ENCODE measurements at places on chromosomes 3 and 15.

DNA sequence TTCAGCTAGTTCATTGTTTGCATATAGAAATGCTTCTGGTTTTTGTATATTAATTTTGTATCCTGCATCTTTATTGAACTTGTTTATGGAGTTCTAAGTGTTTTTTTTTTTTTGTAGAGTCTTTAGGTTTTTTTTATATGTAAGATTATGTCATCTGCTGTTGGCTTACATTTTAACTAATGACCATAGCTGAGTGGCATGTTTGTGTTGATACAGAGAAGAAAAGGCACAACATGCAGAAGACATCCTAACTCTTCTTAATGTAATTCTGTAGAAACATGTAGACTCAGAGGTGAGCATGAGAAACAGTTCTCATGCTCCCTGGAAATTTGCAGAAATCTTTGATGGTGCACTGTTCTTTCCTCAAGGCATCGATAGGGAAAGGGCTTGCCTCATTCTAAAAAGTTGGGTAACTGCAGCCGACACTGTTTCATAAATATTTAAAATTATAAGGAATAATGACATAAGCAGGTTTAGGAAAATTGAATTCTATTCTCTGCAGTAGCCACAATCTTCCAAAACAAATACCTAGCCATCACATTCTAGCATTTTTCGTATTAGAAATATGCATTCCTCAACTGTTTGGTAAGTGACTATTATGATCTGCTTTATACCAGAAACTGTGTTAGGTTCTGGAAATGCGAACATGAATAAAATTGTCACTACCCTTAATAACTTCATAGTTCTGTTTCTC is 499.6 kb upstream of the KCNMB2 start:
- no peak for DNase-seq

DNA sequence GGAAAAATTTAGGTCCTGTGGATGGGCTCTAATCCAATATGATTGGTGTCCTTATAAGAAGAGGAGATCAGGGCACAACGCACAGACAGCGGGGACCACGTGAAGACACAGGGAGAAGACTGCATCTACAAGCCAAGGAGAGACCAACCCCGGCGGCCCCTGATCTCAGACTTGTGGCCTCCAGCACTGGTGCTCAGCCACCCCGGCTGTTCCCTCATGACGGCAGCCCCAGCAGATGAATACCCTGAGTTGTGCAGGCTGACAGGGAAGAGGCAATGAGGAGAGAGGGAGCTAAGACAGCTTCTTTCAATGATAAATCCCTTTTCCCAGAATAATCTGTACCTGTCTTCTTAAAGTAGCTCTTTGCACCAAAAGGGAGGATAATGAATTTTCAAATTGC is 33.3 kb upstream of the CGNL1 start:
- DNase-seq: no peak

DNA sequence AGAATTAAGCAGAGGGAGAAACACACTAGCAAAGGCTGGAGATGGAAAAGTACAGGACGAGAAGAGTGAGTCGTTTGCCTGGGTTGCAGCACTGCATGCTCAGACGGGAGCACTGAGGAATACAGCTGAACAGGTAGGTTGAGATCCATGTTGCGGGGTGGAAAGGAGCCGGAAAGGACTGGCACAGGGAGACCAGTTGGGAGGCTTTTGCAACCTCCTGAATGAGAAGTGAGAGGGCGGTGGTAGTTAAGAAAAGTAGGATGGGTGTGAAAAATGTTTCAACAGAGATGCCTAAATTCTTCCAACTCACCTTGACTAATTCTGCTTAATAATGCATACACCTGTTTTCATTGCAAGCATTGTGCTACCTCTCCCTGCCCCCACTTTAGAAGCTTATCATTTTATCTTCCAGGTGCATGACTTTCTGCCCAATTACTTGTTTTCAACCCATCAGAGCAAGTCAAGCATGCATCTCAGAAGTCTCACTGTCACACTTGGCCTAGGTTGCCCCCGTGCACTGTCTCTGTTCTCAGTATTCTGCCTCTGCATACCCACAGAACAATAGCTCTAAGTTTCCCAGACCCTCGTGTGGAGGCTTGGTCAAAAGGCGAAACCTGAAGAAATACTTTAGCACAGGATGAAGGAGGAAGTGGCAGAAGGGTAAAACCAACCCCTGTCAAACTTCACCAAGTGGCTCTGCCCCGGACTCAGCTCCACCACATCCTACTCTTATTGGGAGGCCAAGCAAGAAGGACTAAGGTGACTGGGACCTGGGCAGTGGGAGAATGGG is 199.3 kb upstream of the BCL6 start:
- DNase-seq: no peak

GRCh38 chr3:183583331-183584245 is 28.1 kb upstream of the KLHL6 start:
- DNase-seq: no peak

DNA sequence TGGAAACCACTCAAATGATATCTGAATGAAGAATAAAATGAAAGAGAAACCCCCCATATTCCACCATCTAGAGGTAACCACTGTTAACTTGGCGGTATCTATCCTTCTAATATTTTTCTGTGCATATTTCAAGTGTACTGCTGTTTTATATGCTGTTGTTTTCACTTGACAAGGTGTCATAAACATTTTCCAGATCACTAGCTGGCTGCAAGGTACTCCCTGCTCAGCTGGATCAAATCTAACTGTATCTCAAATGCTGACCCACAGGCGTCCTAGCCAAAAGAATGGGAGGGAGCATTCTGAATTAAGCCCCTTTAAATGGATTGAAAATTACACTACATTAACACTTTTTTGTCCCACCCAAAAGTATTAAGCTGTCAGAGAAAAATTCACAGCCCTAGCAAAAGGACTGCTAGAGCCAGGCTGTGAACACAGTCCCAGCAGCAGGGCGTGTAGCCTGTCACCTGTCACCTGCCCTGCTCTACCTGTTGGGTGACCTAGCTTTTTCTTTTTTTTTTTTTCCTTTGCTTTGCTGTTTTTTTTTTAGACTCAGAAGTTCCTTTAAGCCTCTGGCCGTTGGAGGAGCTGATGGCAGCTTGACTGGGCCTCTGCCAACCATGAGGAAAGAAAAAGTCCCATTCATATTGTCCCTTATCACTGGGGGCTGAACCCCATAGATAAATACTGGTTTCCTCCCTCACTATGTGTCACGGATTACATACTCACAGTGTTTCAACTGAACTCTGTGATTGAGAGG is 93.7 kb upstream of the TSC22D2 start:
- DNase-seq: no peak

DNA sequence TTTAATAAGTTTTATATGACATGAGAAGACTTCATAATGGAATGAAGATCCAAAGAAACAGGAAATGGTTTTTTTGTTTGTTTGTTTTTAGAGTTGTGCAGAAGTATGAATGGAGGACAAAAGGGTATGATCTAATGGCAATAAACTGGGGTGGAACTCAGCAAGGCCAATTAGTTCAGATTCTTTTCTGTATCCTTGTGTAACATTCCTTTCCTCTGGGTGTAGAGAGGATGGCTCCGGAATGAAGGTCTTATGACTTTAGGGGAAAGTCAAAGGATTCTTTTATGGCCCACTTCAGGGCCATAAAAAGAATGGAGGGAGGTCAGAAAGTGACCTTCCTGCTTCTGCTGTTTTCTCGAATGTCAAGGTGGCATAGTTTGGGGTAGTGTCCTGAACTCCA is 152.6 kb downstream of the DPH6 start:
- DNase-seq: no peak

GRCh38 chr3:9746330-9746729 is 3.4 kb upstream of the OGG1 start:
- DNase-seq: no peak

DNA sequence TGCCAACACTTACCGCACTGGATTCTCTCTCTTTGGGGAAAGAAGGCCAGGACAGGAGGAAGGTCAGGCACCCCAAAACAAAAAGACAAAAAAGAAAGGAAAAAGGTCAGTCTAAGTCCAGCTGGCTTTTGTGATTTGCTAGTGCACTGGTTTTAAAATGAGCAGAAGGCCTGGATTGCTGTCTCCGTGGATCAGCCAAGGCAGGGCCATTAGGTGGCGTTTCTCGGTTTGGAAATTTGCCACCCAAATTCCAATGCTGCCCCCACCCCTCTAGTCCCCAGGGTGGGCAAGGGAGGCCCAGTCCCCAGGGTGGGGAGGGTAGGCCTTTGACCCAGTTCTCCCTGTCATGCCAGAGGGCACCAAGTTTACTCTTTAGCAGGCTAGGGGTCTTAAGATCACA is 33.3 kb downstream of the TLE3 start:
- DNase-seq: no peak

GRCh38 chr3:183816681-183817510 is 8.5 kb downstream of the MAP6D1 start:
- no peak for DNase-seq

DNA sequence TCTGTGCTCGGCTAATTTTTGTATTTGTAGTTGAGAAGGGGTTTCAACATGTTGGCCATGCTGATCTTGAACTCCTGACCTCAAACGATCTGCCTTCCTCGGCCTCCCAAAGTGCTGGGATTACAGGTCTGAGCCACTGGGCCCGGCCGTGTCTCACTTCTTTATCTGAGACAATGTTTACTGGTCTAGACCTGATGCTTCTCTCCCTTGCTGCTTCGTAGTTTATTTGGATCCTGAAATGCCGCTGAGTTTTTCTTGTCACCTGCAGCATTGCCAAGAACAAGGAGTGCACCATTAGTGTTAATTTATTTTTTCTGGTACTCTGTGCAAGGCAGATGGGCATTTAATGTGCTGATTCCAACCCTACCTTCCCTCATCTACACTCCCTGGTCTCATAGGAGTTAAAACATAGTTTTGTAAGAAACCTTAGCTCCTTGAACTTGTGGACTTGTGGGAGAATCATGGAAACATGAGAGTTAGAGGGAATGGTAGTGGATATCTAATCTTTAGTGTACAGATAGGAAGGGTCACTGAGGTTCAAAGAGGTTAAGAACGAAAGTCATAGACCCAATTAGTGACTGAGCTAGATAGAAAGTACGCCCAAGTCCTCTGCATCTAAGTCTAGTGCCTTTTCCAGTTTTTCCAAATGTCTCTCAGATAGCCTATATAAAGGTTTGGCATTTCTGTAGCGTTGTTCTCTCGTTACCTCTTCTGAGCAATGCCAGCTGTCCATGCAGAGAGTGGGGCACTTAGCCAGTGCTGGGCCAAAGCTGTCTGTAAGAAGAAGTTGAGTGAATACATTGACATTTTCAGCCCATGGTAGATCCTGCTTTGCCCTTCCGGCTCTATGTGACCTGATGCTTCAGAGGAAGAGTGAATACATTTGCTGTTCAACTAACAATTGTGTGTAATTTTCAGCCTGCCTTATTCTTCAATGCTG is 244.1 kb downstream of the LPP start:
- DNase-seq: no peak

GRCh38 chr3:126114443-126115386 is 30.8 kb upstream of the SLC41A3 start:
- DNase-seq: no peak

- DNase-seq: no peak
Measured at GRCh38 chr3:107236655-107237337, 140.4 kb upstream of the CCDC54 start.

DNA sequence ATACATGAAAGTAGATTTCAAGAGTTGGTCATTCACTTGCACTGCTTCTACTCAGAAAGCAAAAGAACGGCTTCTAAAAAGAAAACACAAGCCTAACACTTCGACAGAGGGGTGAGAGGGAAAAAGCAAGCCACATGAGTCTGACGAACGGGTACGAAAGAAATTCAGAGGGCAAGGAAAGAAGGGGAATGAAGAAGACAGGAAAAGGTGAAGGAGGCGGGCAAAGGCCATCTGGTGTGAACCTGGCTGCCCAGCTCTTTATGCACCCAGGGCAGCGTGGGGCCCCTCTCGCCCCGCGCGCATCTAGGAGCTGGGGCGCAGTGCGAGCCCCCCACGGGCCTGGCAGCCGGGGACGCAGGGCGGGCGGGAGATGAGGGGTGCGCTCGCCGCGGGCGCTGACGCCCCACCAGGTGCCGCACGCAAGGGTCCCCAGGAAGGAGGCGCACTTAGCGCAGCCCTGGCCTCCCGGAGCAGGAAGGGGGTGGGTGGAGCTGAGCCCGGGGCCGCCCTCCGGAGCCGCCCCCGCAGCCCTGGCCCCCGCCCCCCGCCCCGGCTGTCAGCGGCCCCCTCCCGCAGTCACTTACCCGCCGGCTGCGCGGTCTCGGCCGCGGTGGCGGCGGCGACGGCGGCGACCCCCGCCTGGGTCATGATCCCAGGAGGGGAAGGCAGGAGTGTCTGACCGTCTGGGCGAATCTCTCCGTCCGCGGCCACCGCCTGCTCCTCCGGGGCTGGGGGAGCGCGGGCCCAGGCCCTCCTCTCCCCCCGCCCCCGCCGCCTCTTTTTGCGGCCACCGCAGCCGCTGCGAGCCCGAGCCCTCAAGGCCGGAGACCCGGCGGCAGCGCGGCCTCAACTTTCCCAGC is at the start of gene USF3:
USF3 (minus strand) TSS at position 857 of the 860 bp plus-strand sequence. CDS start 21,764 bp downstream, outside the sequence.
- DNase-seq: peak; percentile 55

DNA sequence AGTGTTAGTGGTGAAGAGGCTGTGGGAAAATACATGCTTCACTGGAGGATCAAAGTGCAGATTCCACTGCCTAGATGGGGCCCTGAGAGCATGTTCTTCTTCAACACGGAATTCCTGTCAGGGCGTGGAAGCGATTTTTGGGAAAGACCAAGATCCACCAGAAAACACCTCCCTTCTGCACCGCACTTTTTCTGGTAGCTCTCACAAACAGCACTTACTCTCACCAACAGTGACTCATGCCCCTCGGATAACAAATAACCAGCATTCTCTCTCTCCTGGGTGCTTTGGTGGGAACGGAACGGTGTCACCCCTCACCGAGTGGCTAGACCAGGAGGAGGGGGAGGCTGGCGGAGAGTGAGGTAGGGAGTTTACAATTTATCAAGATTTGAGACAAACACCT is 40.1 kb downstream of the ADAMTSL3 start:
- peak; percentile 7 for DNase-seq

DNA sequence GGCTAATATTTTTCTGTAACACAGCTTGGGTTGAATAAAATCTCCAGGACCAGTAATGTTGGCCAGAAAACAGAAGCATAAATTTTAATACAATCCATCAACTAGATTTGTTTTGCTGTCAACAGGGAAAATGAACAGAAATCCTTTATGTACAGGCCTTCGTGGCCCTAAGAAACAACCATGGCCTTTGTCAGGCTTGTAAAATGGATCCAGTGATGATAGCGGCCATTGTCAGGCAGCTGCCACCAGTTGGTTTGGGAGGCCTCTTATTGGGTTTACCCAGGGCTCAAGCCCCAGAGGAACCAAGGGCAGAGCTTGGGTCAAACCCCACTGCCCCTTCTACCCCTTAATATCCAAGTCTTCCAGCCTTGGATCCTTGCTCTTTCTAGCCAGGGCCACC is 5.6 kb upstream of the FYCO1 start:
- no peak for DNase-seq

GRCh38 chr15:42999201-42999779 is 78.7 kb upstream of the TTBK2 start:
- no peak for DNase-seq

- peak; percentile 40 for DNase-seq
Measured at GRCh38 chr3:100710261-100710968, 1.1 kb downstream of the TFG start.

- DNase-seq: no peak
Measured at GRCh38 chr15:40134885-40135284, 26.0 kb upstream of the BUB1B start.

- no peak for DNase-seq
Measured at GRCh38 chr15:90266061-90266431, 574 bp downstream of the NGRN start.
